ENCODE measurements at places on chromosomes 13 and 19.

DNA sequence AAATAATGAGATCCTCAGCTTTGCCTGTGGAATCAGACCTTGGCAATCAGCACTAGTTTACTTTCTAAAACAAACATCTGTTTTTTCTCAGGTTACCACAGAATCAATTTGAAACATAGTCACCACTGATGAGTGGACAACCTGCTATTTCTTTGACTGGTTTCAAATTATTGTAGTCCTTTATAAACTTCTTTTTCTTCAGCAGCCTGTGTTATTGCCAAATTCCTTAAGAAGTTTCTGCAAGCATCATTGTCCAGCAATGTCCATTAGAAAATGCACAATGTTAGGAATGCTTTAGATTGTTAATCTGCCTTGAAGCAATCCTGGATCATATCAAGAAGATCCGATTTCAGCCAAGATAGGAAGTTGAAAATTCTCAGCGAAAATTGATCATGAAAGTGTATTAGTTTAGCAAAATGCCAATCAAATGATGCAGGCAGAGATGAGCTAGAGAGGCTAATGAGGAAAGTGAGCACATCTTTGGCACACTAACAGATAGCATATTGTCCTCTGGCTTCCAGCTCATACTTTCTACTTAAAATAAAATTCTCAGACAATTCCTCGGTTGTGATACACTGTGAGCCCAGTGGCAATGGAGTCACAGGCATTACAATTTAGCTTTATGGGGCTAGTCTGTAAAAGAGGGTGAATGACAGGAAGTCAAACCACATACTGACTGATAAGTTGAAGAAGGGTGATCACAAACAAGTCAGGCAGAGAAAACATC lies 270.6 kb downstream of the SLITRK6 start:
- peak; percentile 81 for DNase-seq

GRCh38 chr13:32894589-32895001 lies 121.6 kb upstream of the KL start:
- DNase-seq: peak; percentile 74

- DNase-seq: peak; percentile 30
Measured at GRCh38 chr13:63041640-63042414, 1626.2 kb upstream of the PCDH20 start.

- peak; percentile 47 for DNase-seq
Measured at GRCh38 chr19:33998739-33999345, 173.5 kb upstream of the LSM14A start.

- no peak for DNase-seq
Measured at GRCh38 chr19:42292042-42292960, 9.6 kb upstream of the PRR19 start.

DNA sequence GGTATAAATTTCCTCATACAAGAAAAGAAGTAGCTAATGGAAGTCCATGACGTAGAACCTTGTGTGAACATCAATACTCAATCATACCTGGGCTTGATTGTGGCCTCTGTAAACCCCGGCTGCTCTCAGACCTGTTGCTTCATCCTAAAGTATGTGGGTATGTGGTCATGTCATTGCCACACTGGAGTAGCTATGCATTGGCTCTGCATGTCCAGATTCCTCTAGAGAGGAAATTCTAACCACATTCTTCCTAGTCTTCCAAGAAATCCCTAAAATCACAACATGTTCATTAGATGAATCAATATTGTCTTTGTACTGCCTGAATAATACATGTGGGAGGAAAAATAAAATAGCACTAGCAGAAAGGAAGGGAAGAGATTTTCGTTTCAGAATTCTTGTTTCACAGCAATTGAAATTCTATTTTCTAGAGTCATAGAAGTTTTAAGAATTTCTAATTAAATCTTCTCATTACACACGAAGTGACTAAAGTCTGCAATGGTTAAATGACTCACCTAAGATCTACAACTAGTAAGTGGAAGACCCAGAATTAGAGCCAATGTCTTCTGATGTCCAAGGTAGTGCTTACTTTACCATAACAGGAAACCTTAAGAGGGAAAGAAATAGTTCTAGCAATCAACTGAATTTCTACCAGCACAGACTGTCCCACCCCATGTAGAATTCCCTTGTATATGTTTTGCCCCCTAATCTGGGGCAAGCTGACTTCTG lies 28.0 kb downstream of the RXFP2 start:
- DNase-seq: no peak

DNA sequence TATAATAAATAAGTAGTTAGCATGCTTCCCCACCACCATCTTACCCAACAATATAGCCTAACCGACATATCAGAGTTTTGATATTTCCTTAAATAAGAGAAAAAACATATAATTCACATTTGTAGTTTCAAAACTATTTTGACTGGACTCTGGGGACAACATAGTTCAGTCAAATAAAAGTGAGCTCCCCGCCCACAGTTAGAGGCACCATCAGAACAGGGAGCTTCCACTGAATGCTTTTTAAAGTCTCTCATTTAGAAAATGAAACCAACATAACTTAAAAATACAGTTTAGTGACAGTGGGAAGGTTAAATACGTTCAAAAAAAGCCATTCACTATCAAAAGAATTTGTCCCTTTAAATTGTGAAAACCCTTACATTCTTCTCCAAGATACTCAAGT lies 92.8 kb downstream of the EPSTI1 start:
- no peak for DNase-seq
